ENCODE measurements at places on chromosomes 5 and 9.

DNA sequence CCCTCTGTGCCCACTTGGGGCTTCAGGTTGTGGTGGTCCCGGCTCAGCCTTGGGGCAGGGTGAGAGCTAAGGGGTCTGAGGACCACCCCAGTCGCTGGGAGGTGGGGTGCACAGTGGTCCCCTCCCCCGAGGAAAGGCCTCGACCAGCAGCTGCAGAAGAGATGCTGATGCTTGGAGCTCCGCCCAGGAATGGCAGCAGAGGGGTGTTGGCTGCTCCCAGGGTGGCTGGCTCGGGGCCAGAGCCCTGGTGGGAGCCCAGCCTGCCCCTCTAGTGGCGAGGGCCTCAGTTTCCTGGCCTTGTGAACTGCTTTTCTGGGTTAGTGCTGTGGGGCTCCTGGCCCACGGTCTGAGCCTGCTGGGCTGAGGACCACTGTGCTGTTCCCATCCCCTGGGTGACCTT lies 1.2 kb downstream of the DIPK1B start:
- DNase-seq: no peak

DNA sequence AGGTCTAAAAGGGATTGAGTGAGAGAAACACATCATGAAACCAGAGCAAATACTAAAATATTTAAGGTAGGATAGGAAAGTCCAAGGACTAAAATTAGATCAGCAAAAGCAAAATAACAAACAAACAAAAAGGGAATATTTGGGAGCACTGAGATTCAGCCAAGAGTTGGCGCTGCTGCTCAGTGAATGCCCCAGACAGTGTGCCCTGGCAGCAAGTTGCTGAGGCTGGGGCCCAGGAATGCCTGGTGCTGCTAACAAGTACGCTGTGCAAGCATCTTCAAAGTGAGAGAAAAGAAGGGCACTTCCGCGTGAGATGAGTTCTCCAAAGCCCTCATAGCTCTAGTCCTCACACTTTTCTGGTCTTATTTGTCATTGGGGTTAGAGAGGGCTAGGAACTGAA lies 603.3 kb downstream of the EFNA5 start:
- DNase-seq: no peak

GRCh38 chr5:106380736-106381135 lies 1290.0 kb downstream of the EFNA5 start:
- no peak for DNase-seq

GRCh38 chr9:130246126-130246525 lies 19.4 kb upstream of the HMCN2 start:
- no peak for DNase-seq

DNA sequence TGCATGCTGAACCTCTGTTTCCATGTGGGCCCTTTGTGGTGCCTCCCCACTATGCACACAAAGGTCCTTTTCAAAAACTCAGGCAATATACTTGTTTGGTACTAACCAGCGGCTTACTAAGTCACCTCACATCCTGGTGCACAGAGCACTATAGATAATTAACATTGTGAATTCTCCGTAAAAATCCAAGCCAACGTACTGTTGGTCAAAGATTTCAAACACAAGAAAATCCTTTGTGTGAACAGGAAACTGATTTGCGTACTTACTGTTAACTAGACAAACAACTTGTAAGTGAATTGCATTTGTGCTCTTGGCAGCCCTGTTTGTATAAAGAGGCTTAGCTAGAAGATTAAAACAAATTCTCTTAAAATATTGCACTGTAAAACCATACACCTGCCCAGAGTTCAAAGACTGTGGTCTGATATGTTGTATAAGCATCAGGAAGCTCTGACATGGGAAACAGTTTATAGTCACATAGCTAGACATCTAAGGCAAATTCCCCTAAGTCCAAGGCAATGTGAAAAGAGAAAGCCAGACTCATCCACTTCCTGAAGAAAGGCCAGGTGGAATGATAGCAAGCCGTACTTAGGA lies 125.0 kb upstream of the SLC12A2 start:
- DNase-seq: no peak

DNA sequence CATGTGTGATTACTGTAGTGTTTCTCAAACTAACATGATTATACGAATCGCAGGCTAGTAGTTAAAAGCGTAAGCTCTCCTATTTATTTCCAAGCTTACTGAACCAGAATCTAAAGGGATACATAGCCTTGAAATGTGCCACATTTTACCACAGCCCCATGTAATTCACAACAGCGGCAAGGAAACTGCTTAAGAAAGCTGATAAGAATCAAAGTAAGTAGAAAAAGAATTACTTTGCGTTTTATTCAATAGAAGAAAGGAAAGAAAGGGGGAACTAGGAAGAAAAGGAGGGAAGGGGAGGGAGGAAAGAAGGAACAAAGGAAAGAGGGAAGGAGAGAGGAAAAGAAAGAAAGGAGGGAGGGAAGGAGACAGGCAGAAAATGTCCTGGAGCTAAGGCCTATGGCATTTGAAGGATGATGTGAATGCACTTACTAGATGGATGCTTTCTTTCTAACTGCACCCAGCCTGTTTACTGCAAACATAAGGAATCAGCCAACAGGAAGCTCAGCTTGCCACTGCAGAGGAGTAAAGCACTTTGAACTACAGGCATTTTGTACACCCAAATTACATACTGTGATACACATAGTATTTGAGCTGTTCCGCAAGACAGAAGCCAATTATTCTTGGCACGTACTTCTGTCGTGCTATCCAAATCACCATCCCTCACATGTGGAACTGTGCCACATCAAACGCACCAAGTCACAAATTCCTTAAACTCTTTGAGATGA lies 521.7 kb downstream of the RAB3C start:
- DNase-seq: no peak

GRCh38 chr9:138078846-138079245 lies 201.3 kb downstream of the CACNA1B start:
- no peak for DNase-seq
